Stimulated activated CD4-positive, alpha-beta T cell treated with anti-CD3 and anti-CD28 coated beads, Interleukin-1b, Interleukin-23, amount 100 ng/mL, for 4 hours (primary cell): ENCODE measurements at places on chromosomes 6 and 20.

DNA sequence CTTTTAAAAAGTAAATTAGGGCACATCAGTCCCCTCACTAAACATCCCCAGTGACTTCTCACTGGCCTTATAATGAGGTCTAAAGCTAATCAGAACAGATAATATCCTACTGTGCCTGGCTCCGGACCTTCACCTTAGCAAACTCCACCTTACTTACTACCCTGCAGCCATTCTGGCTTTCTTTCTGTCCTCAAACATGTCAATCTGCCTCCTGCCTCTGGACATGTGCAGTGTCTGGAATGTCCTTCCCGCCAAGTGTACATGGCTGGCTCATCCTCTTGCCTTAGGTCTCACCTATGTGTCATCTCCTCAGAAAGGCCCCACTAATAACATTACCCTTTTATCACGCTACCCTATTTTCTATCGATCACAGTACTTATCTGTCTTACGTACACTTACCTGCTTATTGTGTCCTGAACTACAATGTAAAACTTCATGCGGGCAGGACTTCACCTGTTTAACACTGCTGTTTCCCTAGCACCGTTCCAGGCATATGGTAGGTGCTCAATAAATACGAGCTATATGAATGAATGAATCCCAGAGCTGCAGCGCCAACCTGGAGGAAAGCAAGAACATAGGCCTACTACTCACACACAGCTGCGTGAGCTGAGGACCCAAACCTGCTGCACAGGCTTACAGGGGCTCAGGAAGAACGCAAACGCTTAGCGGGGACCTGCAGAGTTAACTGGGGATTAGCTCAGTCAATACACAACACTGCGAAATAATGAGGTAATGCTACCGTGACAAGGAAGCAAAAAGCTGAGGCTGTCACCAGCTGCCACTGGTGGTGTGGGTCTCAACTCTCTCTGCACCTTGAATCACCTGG lies 991 bp downstream of the UQCC2 start:
- DNase-seq: no peak

GRCh38 chr6:24974182-24975171 lies 38.7 kb upstream of the RIPOR2 start:
- DNase-seq: no peak

GRCh38 chr6:14146506-14147096 lies 29.0 kb downstream of the CD83 start:
- DNase-seq: no peak

- DNase-seq: no peak
Measured at GRCh38 chr6:75893058-75893775, 144.2 kb downstream of the MYO6 start.

DNA sequence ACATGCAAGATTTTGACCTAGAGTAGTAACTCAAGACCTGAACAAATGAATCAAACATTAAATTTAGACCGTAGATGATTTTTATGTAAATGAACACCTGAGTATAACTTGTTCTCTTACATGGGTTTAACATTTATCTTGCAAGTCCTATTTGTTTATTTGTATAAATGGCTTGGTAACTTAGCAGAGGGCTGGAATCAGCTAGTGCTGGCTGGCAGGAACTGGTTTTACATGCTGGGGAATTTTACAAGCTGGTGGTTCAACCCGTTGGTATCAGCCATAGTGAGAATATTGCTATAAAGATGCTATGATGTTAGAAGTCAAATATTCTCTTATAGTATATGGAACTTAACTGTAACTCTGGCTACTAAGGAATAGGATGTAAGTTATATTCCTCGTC lies 8.9 kb downstream of the SLC22A2 start:
- no peak for DNase-seq

DNA sequence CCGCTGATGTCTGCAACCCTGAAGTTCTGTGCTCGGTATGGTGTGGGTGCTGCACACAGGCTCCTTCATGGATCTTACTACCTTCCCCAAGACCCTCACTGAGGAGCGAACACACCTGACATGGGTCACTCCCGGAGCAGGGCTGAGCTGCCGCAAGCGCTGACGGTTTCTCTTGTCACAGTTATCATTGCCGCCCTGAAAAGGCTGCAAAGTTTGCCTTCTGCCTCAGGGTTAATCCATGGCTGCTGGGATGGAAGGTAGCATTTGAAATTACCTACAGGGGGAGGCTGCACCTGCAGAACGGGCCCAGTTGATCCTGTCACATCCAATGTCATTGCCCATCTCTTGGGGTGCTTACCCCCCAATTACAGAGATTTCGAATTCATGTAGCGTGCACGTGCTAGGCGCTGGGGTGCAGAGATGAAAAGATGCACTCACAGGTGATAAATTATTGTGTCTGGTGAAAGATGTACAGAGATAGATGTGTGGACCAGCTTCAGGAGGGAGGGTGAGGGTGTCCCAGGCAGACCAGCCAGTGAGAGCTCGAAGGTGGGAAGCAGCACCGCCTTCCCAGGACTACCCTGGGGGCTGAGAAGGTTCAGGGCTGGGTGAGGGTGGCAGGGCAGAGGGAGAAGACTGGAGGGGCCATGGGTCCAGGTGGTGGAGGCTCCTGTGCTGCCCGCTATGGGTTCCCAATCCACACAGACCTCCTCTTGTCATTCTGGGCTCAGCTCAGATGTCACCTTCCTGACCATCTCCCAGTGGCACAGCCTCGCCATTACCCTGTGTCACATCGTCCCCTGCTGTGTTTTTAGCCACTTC lies 120.1 kb downstream of the SYCP2 start:
- no peak for DNase-seq

DNA sequence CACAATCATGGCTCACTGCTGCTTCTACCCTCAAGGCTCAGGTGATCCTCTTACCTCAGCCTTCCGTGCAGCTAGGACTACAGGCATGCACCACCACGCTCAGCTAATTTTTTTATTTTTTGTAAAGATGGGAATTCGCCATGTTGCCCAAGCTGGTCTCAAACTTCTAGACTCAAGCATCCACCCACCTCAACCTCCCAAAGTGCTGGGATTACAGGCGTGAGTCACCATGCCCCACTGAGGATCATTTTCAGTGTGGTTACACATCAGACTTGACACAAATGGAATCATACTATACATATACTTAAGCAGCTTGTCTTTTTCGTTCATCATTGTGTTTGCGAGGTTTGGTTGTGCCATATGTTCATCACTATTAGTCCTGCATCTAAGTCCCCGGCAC lies 26.6 kb downstream of the ZC3H12D start:
- DNase-seq: no peak

GRCh38 chr6:143679041-143679440 lies 1.3 kb downstream of the PHACTR2 start:
- DNase-seq: no peak

DNA sequence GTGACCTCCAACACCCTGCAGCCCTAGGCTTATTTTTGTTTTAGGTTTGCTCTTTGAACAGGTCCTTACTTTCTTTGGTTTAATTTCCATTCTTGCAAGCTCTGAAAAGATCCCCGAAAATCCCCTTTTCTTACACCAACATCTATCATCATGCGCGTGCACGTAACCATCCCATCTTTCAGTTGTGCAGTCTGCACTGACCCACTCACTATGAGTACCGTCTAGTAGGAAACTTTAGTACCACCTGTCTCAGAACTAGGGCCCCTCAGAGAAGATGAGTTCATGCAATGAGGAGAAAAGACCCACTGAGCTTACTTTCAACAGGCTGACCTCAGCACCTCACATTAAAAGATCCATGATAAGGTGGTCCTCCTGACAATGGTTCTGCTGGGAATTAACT lies 120.6 kb upstream of the AGPAT4 start:
- no peak for DNase-seq
